ENCODE measurements at places on chromosomes 4 and X.
A peak's percentile ranks its signal among the peaks of the same experiment; 100 is the strongest.

DNA sequence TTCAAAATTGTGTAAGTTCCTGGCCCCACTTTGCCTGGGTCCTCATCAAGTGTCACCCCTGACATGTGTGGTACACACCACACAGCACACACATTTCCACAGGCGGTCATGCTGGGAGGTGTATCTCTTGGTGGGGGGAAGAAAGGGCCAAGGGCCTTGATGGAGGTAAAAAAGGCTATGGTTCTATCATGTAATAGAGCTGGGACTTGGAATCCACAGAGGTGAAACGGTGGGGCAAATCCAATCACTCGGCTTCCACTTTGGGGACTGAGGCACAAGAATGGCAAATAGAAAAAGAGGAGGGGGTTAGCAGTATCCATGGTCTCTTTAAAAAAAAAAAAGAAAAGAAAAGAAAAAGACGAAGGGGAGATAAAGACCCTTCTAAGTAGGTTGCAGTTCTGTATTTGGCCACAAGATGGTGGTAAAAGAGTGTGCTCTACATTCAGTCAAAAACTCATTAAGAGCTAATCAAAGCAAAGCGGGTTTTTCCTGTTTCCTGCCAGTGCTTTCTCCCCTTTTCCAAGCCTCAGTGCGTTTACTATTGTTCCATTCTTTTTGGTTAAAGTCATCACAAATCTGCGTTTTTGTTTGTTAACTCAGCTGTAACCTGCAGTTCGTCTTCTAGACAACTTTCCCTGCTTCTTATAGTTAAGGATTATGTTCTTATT is 37.0 kb upstream of the ATP6AP2 start:
- DNase-seq = peak; percentile 73

DNA sequence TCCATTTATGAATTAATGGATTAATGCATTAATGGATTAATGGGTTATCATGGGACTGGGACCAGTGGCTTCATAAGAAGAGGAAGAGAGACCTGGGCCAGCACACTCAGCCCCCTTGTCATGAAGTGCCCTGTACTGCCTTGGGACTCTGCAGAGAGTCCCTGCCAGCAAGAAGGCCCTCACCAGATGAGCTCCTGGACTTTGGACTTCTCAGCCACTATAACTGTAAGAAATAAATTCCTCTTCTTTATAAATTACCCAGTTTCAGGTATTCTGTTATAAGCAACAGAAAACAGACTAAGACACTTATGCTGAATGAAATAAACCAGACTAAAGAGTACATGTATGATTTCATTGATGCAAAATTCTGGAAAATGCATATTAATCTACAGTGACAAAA is 119.4 kb upstream of the MSX1 start:
- no peak for DNase-seq

GRCh38 chr4:169236078-169236477 is 34.7 kb downstream of the SH3RF1 start:
- DNase-seq = no peak

- DNase-seq = peak; percentile 3
Measured at GRCh38 chrX:30005813-30006212, 209.6 kb upstream of the MAGEB2 start.

DNA sequence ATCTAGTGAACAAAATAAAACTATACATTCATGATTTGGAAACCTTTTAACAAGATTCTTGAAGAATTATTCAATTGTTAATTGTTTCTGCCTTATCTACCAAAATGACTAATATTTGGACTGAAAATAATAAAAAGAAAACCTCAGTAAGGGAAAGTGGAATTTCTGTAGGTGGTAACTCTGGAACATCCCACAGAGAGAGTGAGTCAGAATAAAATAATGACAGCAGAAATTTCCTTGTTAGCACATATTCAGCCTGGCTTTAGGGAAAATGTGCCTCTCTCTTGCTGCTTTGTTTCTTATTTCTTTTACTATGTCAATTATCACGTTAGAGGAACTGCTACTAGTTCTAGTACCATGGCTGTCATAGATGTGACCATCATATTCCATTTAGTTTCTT is 421.5 kb upstream of the GNPDA2 start:
- DNase-seq = no peak
